Choroid plexus epithelial cell (primary cell): ENCODE measurements at places on chromosomes 1 and 21.

DNA sequence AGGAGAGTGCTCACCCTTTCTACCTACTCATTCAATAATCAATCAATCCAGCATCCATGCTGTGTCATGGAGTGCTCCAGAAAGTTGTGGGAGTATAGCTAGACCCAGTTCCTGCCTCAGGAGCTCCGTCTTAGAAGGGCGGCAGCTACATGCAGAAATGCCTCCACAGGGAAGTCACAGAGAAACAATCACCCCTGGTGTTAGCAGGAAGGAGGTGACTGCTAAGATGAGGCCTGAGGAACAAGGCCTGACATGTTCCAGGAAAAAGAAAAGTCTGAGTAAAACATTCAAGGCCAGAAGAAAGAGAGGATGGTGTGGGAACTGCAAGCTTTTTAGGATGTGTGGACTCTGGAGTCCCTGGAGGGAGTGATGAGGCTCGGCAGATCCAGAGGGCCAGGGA is 142.5 kb upstream of the MAGI3 start:
- DNase-seq: no peak

GRCh38 chr1:200974711-200975110 is 48.8 kb downstream of the KIF21B start:
- DNase-seq: no peak

- DNase-seq: no peak
Measured at GRCh38 chr1:230487773-230488428, 61.8 kb upstream of the PGBD5 start.

- DNase-seq: no peak
Measured at GRCh38 chr1:98791498-98791897, 130.0 kb downstream of the SNX7 start.

- DNase-seq: peak; percentile 43
Measured at GRCh38 chr21:39232861-39233291, 49.6 kb upstream of the PSMG1 start.

GRCh38 chr1:242522996-242523718 is 1.3 kb downstream of the PLD5 start:
- DNase-seq: no peak

GRCh38 chr1:54354899-54355298 is 51.3 kb downstream of the SSBP3 start:
- no peak for DNase-seq

DNA sequence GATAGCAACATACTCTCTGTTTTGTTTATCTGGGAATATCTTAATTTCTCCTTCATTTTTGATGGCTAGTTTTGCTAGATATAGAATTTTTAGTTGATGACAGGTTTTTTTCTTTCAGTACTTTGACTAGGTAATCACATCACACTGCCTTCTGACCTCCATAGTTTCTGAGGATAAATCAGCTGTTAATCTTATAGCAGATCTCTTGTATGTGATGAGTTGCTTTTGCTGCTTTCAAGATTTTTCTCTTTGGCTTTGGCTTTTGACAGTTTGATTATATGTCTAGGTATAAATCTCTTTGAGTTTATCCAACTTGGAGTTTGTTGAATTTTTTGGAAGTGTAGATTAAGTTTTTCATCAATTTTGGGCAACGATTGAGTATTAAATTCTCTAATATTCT is 142.6 kb downstream of the ZNF644 start:
- peak; percentile 8 for DNase-seq

DNA sequence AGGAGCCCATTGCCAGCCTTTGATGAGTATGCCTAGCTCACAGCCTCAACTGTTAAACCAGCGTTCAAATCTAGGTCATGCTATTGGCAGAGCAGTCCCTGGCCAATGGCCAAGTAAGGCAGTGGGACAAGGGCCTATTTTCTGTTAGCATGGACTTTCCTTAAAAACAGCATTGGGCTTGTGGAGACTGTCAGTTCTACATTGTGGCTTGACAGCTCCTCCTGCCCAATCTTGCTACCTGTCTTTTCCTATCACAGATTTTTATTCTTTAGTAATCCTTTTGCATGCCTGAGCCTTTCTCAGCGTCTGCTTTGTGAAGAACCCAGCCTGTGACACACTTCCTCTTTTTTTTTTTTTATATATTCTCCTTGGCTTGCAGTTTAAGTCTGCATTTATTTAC is 56.4 kb downstream of the DIP2A start:
- DNase-seq: peak; percentile 47

DNA sequence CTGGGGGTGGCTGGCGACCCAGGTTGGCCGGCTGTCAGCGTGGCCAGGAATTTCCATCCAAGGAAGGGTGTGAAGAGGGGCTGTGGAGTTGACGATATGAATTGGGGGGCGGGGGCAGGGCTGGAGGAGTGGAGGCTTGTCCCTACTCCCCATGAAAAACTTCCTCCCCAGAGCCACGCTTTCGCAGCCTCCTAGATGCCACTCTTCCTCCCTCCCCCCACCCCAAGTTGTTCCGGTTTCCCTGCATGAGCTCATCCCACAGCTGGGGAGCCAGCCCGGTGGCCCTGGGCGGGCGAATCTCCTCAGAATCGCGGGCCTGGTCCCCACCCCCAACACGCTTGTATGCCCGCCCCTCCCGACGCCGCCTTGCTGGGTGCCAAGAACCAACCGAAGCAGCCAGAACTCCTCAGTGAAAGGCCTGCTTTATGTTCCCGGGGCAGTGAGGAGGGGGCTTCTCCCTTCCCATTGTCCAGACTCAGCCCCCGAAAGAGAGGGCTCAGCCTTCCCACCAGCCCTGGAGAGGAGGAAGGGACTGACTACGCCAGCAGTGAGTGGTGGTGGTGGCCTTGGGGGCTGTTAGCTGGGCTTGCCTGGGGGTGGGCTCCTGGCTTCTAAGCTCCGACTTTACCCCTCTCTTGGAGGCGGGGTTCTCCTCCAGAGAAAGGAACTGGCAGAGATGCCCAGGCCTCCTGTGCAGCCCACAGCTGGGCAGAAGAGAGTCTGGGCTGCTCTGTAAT is 1.8 kb upstream of the CSMD2 start:
- DNase-seq: no peak

DNA sequence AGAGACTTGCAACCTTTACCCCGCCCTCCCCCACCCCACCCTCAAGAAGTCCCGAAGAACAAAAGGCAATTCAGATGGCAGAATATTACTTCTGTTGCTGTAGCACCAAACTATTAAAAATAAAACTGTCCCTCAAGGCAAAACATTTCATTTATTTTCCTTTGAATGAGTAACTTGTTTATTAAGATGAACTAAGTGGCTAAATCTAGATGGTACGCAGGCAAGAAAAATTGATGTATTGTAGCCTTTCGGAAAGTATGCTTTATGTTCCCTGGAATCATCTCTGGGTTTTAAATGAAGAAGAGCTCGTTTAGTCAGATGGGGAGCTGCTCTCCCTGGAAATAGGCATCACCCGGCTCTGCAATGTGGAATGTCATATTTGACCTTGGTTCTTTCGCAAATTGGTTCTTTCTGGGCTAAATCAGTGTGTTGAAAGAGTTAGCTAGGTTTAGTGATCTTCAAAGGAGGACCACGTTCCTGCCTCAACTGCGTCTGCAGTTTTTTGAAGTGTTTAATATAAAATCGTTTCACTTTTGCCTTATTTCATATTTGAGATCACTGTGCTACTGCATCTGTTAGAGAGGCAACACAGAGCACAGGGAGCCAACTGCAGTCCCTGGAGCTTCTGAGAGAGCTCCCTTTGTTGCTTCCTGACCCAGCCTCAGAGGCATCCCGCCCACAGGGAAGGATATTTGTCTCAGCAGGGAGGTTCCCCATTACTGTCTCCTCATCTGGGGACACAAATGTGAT is 61.8 kb downstream of the KIF26B start:
- peak; percentile 26 for DNase-seq

GRCh38 chr1:76949503-76949902 is 82.2 kb downstream of the ST6GALNAC5 start:
- no peak for DNase-seq

DNA sequence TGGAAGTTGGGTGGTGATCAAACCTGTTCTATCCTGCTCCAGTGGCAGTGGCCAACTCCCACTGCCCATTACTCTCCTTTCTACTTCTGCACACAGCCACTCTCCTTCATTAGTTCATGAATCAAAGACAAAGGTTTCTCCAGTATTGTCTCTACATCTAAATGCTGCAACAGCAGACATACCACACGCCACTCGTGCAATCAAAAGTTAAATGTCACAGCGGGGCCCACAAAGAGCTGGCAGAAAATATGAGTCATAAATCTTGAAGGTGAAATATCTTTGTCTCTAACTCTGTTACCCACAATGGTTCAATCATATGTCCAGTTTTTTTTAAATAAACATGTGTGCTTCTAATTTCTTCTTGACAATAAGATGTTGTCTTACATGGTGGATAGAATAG is 13.3 kb downstream of the APCS start:
- DNase-seq: no peak

DNA sequence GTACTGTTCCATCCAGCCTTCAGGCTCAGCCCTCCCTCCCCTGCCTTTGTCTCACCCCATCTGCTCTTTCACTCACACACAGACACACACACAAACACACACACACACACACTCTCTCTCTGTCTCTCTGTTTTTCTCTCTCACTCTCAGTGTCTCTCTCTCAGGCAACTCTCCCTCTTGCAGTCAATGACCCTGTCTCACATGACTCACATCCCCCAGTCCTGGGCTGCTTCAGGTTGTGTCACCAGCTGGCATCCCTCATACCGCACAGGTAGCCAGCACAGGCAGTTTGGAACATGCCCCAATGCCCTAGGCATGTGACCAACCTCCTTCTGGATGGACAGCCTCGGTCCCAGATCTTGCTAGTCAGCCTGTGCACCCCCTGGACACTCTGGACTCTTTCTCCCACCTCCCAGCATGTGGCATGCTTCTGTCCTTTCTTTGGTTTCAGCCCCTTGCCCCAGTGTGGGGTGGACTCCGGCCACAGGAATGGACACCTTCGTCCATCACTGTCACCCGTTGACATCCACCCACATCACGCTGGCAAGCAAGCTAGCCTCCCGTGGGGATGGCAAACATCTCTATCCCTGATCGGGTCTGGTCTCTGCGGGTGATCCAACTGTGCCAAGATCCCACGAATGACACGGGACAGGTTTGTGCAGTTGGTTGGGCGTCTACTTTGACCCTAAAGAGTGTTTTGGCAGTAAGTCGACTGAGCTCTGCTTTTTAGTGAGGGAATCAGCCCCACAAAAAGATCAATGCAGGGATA is 23.4 kb upstream of the FCGR2A start:
- no peak for DNase-seq

DNA sequence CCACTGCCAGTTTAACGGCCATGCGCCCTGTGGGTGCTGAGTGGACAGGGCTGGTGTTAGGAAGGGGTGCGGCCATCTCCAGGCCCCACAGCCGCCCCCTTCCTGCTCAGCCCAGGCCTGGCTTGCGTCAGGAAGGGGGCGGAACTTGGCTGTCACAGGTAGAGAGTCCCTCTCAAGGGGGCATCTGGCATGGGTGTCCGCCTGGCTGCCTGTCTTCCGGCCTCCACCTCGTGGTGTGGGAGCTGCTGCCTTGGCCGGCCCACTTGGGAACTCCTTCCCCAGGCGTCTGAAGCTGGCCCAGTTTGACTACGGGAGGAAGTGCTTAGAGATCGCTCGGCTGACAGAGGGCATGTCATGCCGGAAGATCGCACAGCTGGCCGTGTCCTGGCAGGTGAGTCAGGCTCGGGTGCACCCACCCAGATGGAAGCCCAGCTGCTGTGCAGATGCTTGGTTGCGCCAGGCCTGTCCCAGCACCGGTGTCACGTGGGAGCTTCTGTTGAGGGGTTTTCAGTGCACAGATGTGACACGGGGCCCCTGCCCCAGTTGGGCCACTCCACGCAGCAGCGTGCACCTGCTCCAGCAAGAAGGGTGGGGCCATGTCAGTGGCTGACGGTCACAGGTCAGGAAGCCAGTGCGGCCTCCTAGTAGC is 9.1 kb upstream of the ATAD3B start:
- DNase-seq: no peak

DNA sequence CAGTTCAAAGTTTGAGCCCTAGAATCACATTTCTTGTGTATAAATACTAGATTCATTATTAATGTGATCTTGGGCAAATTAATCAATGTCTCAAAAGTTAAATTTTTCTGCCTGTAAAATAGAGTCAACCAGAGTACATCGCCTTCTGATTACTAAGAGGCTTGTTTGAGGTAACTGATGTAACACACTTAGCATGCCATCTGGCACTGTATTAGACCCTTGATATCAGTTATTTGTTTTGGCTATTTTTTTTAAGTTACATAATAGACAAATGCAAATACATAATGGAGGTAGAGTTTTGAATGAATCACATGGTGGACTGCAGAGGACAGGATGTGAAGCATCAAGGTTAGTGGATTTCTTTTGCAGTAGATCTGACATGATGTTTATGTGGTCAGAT is 298.4 kb downstream of the ADGRL2 start:
- DNase-seq: no peak

GRCh38 chr1:226498640-226499008 is 49.9 kb upstream of the STUM start:
- no peak for DNase-seq
